ENCODE measurements at places on chromosomes 4 and X. TPM values are rescaled to one million over a fixed set of nuclear protein-coding genes. Genes with fewer than 3 reads are reported as not detected.

- no peak overlapping the region for H3K4me3 ChIP-seq
- no peaks in the 10 kb centered on the region for H3K27me3 ChIP-seq
- no peak overlapping the region for H3K27ac ChIP-seq
- H3K4me1 ChIP-seq, result peaks cover 21% of the 10 kb centered on the region
These were observed 23.1 kb upstream of the BLTP1 start for GRCh38 chr4:122129061-122129460.

CYTL1 gene
- total RNA-seq, result not detected

DNA sequence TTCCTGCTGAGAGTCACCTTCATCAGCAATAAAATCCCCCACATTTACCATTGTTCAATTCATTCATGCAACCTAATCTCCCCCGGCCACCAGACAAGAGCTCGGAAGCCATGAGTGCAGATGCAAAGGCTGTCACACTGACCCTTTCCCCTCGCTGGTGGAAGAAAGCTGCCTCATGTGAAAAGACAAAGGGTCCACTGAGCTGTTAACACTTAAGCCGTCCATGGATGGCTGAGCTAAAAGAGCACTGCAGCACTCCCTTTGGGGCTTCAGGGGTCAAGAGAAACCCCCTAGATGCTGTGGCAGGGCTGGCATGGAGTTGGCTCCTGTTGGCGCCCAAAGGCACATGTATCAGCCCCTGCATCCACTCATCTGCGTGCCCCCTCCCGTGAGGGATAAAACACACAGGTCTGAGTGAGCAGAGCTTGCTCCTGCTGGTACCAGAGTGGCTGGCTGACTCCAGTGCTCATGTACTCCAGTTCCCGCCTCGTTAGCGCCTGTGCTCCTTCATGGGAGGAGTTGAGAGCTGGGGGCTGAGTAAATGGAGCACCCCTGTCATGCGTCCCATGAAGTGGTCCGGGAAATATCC lies 216.5 kb downstream of the PDHA2 start:
- H3K27ac ChIP-seq, result no peak overlapping the region
- no peak for DNase-seq
- H3K27me3 ChIP-seq, result no peaks in the 10 kb centered on the region
- H3K4me1 ChIP-seq, result no peaks in the 10 kb centered on the region

BEX2 gene
- total RNA-seq, result 41.9 TPM

GRCh38 chr4:123193802-123194367 lies 202.7 kb upstream of the SPRY1 start:
- no peaks in the 10 kb centered on the region for H3K36me3 ChIP-seq
- no peaks in the 10 kb centered on the region for H3K27me3 ChIP-seq
- H3K4me1 ChIP-seq, result no peaks in the 10 kb centered on the region
- H3K27ac ChIP-seq, result no peak overlapping the region

GRCh38 chr4:158209825-158210807 lies at the start of gene TMEM144:
TMEM144 (plus strand) TSS chr4:158210486; CDS start chr4:158212668, 2,182 bp downstream.
- H3K4me3 ChIP-seq, result peak within 1 kb of the TSS; percentile 4
- no peaks in the 10 kb centered on the region for H3K36me3 ChIP-seq
- no peaks in the 10 kb centered on the region for H3K4me1 ChIP-seq
- no peak within 1 kb of the TSS for H3K27ac ChIP-seq
- DNase-seq, result no peak

- H3K4me1 ChIP-seq, result no peaks in the 10 kb centered on the region
- no peak overlapping the region for H3K4me3 ChIP-seq
- H3K36me3 ChIP-seq, result peaks cover 11% of the 10 kb centered on the region
- DNase-seq, result no peak
- H3K27ac ChIP-seq, result no peak overlapping the region
- no peaks in the 10 kb centered on the region for H3K27me3 ChIP-seq
These were observed 56.1 kb downstream of the CCKAR start for GRCh38 chr4:26434030-26434639.

DNA sequence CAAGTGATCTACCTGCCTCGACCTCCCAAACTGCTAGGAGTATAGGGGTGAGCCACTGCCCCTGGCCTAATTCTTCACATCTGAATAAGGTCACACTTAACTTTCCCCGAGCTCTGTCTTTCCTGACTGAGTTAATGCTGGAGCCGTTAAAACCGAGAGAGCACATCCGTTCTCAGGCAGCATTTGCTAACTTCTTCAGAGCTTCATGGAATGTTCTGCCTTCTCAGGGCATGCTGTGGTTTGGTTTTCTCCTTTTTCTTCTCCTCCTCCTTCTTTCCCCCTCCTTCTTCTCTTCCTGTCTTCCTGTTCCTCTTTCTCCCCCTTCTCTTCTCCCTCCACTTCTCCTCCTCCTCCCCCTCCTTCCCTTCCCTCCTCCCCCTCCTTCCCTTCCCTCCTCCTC lies 119.9 kb downstream of the ASMT start:
- no peaks in the 10 kb centered on the region for H3K4me1 ChIP-seq
- DNase-seq, result no peak
- no peaks in the 10 kb centered on the region for H3K27me3 ChIP-seq
- no peak overlapping the region for H3K27ac ChIP-seq

- no peaks in the 10 kb centered on the region for H3K4me1 ChIP-seq
- no peak overlapping the region for H3K27ac ChIP-seq
- no peaks in the 10 kb centered on the region for H3K36me3 ChIP-seq
- H3K27me3 ChIP-seq, result no peaks in the 10 kb centered on the region
- H3K4me3 ChIP-seq, result no peak overlapping the region
These were observed 6.5 kb downstream of the FATE1 start for GRCh38 chrX:151722241-151722846.

GPR119 gene
- not detected for total RNA-seq

YY2 gene
- total RNA-seq, result 1.5 TPM

GRCh38 chr4:145880355-145880960 lies 58.2 kb downstream of the ZNF827 start:
- H3K27ac ChIP-seq, result no peak overlapping the region
- H3K36me3 ChIP-seq, result no peaks in the 10 kb centered on the region
- H3K4me3 ChIP-seq, result no peak overlapping the region
- H3K4me1 ChIP-seq, result no peaks in the 10 kb centered on the region
- no peaks in the 10 kb centered on the region for H3K27me3 ChIP-seq

Data from CD4-positive, alpha-beta memory T cell (primary cell).